CD4-positive, alpha-beta T cell (primary cell): ENCODE measurements at places on chromosomes 11 and 22.

- DNase-seq, result no peak
These were observed 1293.0 kb upstream of the TENM4 start for GRCh38 chr11:80733790-80734189.

DNA sequence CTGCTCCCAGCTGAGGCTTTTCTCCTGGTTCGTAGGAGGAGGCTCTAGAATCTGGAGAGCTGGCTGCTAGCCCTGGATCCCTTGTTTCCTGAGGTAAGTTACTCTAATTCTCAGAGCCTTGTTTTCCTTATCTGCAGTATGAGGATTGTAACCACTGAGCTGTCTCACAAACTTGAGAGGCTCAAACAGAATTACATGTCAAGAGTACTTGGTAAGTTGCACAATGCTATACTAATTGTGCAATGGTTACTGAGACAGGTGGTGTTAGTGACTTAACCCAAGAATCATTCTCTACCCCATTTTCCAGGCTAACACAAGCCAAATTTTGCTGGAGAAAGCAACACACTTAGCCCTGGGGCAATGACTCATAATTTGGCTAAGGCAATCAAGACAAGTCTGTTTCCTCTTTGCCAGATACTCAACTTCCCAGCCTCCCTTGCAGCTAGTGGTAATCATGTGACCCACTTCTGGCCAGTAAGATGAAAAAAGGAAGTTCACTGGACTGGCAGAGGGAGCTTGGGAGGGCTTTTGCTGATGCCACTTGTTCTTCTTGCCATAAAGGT, 348.0 kb downstream of the TENM4 start:
- no peak for DNase-seq

- no peak for DNase-seq
These were observed 90.1 kb downstream of the PHF21B start for GRCh38 chr22:44919691-44920090.

DNA sequence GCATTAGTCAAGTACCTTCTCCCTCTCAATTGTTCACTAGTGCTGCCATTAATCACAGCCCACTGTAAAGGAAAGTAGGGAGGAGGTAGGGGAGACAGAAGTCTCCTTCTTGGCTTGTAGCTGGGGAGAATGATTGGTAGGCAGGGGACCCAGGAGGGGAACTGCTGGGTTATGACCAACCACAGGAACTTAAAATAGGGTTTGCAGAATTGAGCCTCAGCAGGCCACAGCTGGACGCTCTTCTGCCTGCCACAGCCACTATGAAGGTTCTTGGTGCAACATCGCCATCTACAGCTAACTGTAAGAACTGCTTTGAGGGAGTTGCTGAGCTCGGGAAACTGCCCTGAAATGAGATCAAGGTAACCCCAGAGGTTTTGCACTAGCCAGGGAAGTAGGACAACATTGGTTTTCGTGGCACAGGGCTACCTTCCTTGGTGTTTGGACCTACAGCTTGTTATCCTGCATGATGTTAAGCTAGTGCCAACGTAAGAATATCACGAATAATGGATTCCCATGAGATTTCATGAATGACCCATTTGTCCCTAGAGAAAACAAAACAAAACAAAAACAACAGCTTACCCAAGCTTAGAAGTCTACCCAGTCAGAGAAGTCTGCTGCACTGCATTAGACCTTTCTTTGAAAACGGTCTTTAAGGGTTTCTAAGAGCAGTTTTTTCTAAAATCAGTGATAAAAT, 787.1 kb upstream of the API5 start:
- no peak for DNase-seq
